Chondrocyte (in vitro differentiated cells): ENCODE measurements at places on chromosomes 7 and 10. TPM values are rescaled to one million over a fixed set of nuclear protein-coding genes. Genes with fewer than 3 reads are reported as not detected.

Gene TMEM270
- 0.25 TPM in 1 of 3 replicates, not detected in the others for total RNA-seq

DNA sequence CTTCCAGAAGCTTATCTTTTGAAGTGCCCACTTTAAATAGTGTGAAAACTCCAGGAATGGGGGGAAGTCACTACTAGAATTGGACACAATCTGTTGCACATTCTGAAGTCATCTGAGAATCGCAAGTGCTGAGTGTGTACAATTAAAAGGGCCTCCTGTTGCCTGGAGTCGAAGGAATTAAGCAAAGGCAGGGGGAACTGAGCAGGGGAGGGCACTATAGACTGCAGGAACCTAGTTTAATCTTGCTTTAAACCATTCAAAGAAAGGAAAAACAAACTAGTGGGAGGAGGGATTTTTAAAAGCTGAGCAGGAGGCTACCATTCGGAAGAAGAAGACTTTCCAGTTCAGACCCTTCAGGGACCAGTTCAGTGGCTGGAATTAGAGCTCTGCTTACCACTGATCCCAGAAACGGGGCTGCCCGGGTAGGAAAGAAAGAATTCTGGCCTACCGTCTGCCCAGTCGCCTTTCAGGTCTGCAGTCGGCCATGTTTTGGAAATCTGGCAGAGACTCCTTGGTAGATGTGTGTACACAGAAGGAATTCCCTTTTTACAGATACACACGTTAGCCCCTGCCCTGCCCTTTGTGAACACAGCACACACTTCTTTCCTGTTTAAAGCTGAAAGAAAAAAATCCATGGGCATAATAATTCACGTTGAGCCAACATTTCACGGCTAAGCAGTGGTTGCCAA, 610.6 kb upstream of the FOXK1 start:
- H3K27me3 ChIP-seq = no peaks in the 10 kb centered on the region
- no peaks in the 10 kb centered on the region for H3K4me1 ChIP-seq
- no peak overlapping the region for H3K27ac ChIP-seq
- H3K4me3 ChIP-seq = no peak overlapping the region
- peaks cover 10% of the 10 kb centered on the region for H3K36me3 ChIP-seq
- DNase-seq = no peak

- no peak overlapping the region for H3K4me3 ChIP-seq
- H3K36me3 ChIP-seq = no peaks in the 10 kb centered on the region
- H3K4me1 ChIP-seq = no peaks in the 10 kb centered on the region
Observed at GRCh38 chr7:151157645-151158329, 9.7 kb downstream of the GBX1 start.

DNA sequence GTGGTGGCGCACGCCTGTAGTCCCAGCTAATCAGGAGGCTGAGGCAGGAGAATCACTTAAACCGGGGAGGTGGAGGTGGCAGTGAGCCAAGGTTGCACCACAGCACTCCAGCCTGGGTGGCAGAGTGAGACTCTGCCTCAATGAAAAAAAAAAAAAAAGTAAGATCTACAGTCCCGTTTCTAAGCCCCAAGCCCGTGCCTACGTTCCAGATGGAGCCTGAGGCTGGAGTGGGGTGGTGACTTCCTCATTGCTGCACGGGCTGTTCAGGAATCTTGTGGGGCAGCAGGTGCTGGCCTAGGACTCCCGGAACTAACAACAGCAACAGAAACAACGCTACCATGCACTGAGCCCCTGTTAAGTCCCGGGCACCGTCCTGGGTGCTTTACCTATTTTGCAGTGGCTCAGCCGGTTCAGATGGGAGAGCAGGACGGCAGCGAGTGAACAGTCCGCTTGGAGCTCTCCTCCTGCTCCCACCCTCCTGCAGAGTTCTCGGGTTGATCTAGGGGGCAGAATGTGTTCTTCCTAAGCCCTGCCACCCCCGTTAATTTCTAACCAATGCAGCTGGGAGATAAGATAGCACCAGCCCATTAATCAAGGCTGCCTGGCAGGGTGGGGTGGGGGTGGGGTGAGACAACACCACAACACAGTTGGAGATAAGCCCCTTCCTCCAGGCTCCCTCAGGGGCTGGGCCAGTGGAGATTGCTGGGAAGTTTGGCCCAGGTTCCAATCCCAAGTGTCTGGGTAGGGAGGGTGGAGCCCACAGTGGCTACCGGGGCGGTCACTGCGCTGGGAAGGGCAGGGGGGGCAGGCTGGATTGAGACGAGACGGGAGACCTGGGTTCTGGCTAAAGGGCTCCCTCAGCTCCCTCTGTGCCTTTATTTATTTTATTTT, 17.0 kb upstream of the SFRP5 start:
- no peak for DNase-seq
- H3K27ac ChIP-seq = no peak overlapping the region
- H3K4me3 ChIP-seq = no peak overlapping the region
- peaks cover 21% of the 10 kb centered on the region for H3K27me3 ChIP-seq
- no peaks in the 10 kb centered on the region for H3K4me1 ChIP-seq

DNA sequence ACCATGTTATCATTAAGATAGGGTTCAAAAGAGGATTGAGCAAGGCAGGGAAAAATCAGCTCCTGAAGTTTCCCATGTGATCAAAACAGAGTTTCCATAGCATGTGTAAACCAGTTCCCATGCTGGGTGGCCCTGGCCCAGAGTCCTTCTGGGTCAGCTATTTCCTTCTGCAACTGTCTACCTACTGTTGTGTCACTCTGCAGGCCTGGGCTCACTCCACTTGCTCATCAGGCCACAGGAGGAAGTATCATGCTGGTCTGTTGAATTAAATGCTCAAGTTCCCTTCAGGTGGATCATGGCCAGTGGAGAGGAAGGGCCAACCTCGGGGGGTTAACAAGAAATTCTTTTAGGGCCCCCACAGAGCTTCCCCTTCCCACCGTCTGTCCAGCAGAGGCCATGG, 104.7 kb downstream of the GFRA1 start:
- no peak for DNase-seq
- H3K4me1 ChIP-seq = peaks cover 15% of the 10 kb centered on the region
- H3K36me3 ChIP-seq = no peaks in the 10 kb centered on the region
- no peak overlapping the region for H3K4me3 ChIP-seq
- no peak overlapping the region for H3K27ac ChIP-seq
- no peaks in the 10 kb centered on the region for H3K27me3 ChIP-seq

- H3K36me3 ChIP-seq = no peaks in the 10 kb centered on the region
- no peak overlapping the region for H3K4me3 ChIP-seq
- no peak for DNase-seq
- H3K4me1 ChIP-seq = no peaks in the 10 kb centered on the region
Observed at GRCh38 chr10:121291823-121292222, 306.4 kb downstream of the FGFR2 start.

DNA sequence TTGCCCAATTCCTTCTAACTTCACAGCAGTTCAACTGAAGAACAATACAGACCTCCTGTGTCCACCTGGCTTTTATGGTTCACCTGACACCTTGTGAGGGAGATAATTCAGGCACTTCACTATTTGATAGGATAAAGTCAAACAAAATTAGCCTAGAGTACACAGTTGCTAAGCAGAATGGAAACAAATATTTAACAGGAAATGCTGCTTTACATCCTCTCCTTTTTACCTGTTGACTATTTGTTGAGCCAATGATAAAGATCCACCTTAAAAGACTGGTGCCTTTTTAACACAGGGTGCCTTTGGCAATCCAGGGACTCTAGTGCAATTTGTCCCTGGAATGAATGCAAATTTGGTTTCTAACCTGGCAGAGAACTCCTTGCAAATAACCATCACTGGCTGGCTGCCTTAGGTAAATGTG, 39.8 kb downstream of the ITPRID1 start:
- H3K27ac ChIP-seq = no peak overlapping the region
- no peaks in the 10 kb centered on the region for H3K4me1 ChIP-seq
- no peaks in the 10 kb centered on the region for H3K36me3 ChIP-seq
- no peak for DNase-seq

DNA sequence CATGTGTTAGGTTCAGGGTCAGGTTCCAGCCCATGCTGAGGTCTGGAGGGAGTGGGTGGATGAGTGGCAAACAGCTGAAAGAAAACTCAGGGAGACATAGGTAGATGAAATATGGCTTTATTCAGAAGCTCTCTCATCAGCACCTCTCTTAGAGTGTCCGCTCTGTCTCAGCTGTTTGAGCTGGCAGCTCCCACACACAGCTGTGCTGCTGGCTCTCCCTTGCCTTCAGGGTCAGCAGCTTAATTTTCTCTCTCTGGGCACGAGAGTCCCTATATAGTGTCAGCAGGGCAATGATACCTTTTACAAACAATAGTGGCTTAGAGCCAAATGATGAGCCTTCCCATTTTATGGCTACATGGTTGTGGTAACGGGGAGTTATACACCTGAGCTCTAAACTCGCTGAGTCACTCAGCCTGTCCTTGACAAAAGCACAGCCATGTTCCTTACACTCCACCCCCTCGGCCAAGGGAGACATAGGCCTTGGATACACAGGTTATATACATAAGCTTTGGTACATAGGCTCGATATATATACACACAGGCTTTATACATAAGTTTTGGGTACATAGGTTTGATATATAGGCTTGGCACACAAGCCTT, 10.4 kb downstream of the RNF133 start:
- peaks cover 3% of the 10 kb centered on the region for H3K27me3 ChIP-seq
- DNase-seq = no peak
- H3K4me1 ChIP-seq = no peaks in the 10 kb centered on the region
- H3K36me3 ChIP-seq = no peaks in the 10 kb centered on the region

DNA sequence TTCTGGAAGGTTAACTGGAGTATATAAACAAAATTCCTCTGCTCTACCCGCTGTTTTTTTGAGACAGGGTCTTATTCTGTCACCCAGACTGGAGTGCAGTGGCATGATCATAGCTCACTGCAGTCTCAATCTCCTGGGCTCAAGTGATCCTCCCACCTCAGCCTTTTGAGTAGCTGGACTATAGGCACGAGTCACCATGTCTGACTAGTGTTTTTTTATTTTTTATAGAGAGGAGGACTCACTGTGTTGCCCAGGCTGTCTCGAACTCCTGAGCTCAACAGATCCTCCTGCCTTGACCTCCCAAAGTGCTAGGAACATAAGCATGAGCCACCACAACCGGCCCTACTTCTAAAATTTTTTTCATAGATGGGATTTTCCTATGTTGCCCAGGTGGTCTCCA, 2.2 kb downstream of the RAB18 start:
- peak overlapping the region; percentile 97 for H3K4me3 ChIP-seq
- H3K4me1 ChIP-seq = peaks cover 51% of the 10 kb centered on the region
- H3K27me3 ChIP-seq = peaks cover 4% of the 10 kb centered on the region
- H3K27ac ChIP-seq = peak overlapping the region; percentile 90

Gene VWDE
- total RNA-seq = not detected in 3 replicates

Gene ZNF239
- 4.2 to 5.6 TPM (median 4.6 TPM) in 3 replicates for total RNA-seq

GRCh38 chr10:104308439-104308903, 29.8 kb downstream of the ITPRIP start:
- H3K4me3 ChIP-seq = no peak overlapping the region
- peaks cover 8% of the 10 kb centered on the region for H3K36me3 ChIP-seq
- H3K27me3 ChIP-seq = no peaks in the 10 kb centered on the region
- H3K27ac ChIP-seq = no peak overlapping the region

DNA sequence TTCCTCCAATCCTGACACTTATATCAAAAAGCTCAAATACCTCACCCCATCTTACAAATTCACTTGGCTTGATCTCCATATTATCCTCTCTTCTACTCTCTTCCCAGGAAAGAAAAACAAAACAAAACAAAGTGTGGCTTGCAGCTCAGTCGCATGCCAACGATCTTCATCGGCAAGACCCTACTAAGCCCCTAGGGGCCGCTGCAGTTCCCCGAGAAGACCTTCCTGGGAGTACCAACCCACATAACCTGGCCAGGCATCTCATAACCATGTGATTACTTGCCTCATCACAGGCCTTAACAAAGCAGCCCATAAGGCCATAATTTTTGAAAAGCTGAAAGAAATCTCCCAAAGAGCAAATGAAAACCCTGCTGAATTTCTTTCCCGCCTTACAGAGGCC, 103.7 kb downstream of the ZNF92 start:
- H3K27ac ChIP-seq = no peak overlapping the region
- no peaks in the 10 kb centered on the region for H3K4me1 ChIP-seq
- H3K27me3 ChIP-seq = peaks cover 9% of the 10 kb centered on the region
- H3K4me3 ChIP-seq = no peak overlapping the region
- no peak for DNase-seq

- H3K27me3 ChIP-seq = no peaks in the 10 kb centered on the region
- no peak overlapping the region for H3K4me3 ChIP-seq
- no peak overlapping the region for H3K27ac ChIP-seq
- DNase-seq = no peak
- peaks cover 6% of the 10 kb centered on the region for H3K36me3 ChIP-seq
Observed at GRCh38 chr7:113267885-113268284, 149.5 kb upstream of the SMIM30 start.

Gene THSD7A
- 0.35 to 2.7 TPM in 2 of 3 replicates, not detected in the other for total RNA-seq

- no peak overlapping the region for H3K4me3 ChIP-seq
- DNase-seq = no peak
- H3K4me1 ChIP-seq = no peaks in the 10 kb centered on the region
Observed at GRCh38 chr10:93841961-93842360, 51.8 kb upstream of the SLC35G1 start.

- H3K4me1 ChIP-seq = peaks cover 85% of the 10 kb centered on the region
- H3K27ac ChIP-seq = peak overlapping the region; percentile 98
- DNase-seq = no peak
- H3K27me3 ChIP-seq = no peaks in the 10 kb centered on the region
Observed at GRCh38 chr10:79152423-79152817, 83.7 kb downstream of the ZMIZ1 start.

Gene STK32C
- 15.8 to 17.9 TPM (median 17.2 TPM) in 3 replicates for total RNA-seq

GRCh38 chr10:94344522-94345122, 18.1 kb downstream of the NOC3L start:
- H3K4me1 ChIP-seq = peaks cover 3% of the 10 kb centered on the region
- peaks cover 18% of the 10 kb centered on the region for H3K36me3 ChIP-seq
- no peak overlapping the region for H3K27ac ChIP-seq
- DNase-seq = no peak

GRCh38 chr10:97075961-97076525, 109.7 kb downstream of the SLIT1 start:
- peaks cover 60% of the 10 kb centered on the region for H3K27me3 ChIP-seq
- H3K27ac ChIP-seq = no peak overlapping the region
- H3K4me3 ChIP-seq = no peak overlapping the region
- DNase-seq = no peak
- H3K4me1 ChIP-seq = no peaks in the 10 kb centered on the region

DNA sequence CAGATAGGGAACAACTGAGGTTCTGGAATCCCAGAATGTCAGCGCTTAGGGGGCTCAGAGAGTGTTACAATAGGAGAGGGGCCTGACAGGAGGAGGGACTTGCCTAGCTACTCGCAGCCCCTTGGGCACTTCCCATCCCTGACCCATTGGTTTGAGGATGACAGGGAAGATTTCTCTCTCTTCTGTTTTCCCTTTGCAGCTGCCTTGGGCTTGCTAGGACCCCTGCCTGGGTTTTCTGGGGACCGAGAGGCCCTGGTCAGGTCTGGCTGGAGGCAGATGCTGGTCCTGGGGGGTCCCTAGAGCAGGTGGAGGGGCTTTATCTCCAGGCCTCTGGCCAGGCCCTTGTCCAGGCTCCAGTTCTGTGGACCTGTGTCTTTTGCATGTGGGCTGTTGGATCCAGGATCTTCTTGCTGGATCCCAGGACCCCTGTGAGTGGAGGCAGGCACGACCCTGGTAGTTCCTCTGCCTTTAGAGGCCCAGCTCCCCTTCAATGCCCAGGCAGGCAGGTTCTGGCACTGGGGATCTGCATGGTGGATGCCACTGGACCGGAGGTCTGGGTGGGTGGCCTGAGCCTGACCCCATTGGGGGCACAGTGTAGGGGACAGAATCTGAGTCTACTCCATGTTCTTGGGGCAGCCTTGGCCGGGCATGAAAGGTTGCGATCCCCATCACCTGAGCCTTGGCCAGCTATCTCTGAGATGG, 26.9 kb downstream of the RAMP3 start:
- H3K36me3 ChIP-seq = no peaks in the 10 kb centered on the region
- no peak overlapping the region for H3K4me3 ChIP-seq
- peaks cover 29% of the 10 kb centered on the region for H3K27me3 ChIP-seq
- H3K4me1 ChIP-seq = no peaks in the 10 kb centered on the region
- no peak overlapping the region for H3K27ac ChIP-seq

GRCh38 chr7:108522780-108523179, 3.2 kb downstream of the PNPLA8 start:
- peaks cover 3% of the 10 kb centered on the region for H3K36me3 ChIP-seq
- peaks cover 51% of the 10 kb centered on the region for H3K4me1 ChIP-seq
- H3K27me3 ChIP-seq = no peaks in the 10 kb centered on the region
- DNase-seq = no peak
- no peak overlapping the region for H3K4me3 ChIP-seq
